ENCODE measurements at places on chromosomes 6 and 20.
A peak's percentile ranks its signal among the peaks of the same experiment; 100 is the strongest.

DNA sequence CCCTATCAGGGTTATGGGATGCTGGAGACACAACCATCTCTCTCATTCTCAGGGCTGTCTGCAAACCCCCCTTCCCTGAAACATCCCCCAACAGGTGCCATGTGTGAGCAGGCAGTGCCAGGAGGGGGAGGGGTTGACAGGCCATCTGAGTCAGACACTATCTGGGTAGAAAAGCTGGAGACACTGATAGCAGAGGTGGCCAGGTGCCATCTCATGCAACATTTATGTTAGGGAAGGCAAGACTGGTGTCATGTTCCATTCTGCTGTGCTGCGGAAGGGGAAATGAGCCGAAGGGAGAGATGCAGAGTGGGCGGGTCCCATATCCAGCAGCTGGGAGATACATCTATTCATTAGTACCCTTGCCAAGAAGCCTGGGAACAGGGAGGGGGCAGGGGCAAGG lies 3.5 kb downstream of the LHFPL5 start:
- DNase-seq, result no peak

DNA sequence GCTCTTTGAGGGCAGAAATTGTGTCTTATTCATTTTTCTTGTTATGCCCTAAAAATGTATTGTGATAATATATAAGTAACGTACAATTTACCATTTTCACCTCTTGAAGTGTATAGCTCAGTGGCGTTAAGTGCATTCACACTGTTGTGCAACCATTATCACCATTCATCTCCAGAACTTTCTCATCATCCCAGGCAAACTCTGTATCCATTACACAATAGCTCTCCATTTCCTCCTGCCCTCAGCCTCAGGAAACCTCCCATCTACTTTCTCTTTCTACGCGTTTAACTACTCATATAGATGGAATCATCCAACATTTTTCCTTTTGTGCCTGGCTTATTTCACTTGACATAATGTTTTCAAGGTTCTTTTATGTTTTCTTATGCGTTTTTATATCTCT lies 184.6 kb downstream of the ESR1 start:
- no peak for DNase-seq

DNA sequence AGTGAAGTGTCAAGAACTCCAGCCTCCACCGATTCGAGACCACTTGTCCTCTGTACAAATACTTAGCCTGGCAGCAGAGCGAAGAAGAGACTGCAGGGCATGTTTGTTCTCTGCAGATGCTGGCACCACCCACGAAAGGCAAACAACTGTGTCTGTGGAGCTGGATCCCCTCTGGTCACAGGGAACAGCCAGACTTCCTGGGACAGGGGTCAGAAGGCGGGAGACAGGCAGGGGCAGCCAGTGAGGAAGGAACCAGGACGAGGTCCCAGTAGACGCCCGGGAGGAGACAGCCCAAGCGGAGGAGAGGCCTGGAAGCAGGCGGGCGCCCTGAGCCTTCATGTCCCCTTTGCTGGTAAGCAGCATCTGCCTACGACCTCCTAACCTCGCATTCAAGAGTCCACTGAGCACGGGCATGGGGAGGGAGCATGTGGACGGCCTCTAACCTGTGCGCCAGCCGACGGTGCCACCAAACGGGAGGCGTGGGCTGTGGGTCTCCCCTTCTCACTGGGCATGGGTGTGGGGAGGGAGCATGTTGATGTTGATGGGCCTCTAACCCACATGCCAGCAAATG lies 265.5 kb downstream of the DLL1 start:
- DNase-seq, result no peak

DNA sequence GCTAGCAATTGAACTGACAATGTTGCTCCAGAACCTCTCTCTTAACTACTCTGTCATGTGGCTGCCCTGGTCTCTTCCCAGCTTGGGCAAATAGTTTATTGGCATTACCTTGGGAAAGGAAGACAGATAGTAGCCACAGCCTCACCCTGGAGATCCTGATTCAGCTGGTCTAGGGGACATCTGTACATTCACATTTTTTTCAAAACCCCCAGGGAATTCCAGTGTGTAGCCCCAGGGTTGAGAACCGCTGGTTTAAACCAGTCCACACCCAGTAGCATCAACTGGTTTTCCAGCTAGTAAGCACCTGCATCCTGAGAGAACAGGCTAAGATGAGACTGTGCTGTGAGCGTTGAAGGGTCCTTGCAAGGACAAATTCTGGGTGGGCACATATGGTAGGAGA lies 9.6 kb downstream of the SCUBE3 start:
- no peak for DNase-seq

DNA sequence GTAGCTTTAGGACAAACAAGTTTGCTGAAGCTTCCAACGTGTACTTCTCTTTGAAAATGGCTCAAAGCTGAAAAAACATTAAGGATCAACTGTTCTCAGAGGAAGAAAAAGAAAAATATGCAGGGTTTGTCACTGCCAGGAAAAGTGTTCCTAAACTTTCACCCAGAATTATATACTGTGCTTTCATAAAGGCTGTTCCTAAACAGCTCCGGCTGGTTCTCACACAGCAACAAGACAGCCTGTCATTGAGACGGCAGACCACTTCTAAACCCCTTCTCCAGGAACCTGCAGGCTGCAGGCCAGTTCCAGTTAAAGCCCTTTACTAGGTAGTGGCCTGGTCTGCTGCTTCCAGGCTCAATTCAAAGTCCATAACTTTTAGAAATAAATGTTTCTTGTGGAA lies 97.4 kb upstream of the SOX4 start:
- DNase-seq, result no peak

- no peak for DNase-seq
Observed at GRCh38 chr20:50113420-50114224, 672 bp upstream of the UBE2V1 start.

DNA sequence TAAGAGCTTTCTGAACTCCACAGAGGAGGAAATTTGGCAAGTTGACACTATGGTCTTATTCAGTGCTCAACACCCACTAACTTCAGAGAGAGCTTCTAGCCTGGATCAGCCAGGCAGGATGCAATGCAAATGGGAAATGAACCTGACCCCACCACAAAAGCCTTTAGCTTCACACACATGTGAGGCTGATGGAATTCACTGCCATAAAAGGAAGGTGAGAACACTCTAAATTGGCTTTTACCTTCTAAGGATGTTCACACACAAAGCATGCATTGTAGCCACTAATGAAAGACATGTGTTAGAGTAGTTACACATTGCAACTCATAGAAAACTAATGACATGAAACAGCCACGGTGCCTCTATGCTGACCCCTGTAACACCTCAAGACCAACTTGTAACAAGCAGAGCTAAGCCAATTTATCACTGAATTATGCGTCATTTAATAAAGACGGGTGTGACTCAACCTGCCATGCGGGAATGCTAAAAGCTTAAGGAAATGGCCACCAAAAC lies 262.1 kb downstream of the HACE1 start:
- DNase-seq, result no peak

GRCh38 chr6:46909371-46909770 lies 12.4 kb downstream of the ADGRF5 start:
- DNase-seq, result no peak

GRCh38 chr6:136641166-136641565 lies 90.9 kb upstream of the MAP7 start:
- no peak for DNase-seq

GRCh38 chr6:16136621-16137450 lies 8.0 kb downstream of the MYLIP start:
- DNase-seq, result peak; percentile 18

- DNase-seq, result no peak
Observed at GRCh38 chr6:2782356-2782708, 17.1 kb downstream of the WRNIP1 start.

- no peak for DNase-seq
Observed at GRCh38 chr6:72288592-72288991, 333.3 kb upstream of the KCNQ5 start.

DNA sequence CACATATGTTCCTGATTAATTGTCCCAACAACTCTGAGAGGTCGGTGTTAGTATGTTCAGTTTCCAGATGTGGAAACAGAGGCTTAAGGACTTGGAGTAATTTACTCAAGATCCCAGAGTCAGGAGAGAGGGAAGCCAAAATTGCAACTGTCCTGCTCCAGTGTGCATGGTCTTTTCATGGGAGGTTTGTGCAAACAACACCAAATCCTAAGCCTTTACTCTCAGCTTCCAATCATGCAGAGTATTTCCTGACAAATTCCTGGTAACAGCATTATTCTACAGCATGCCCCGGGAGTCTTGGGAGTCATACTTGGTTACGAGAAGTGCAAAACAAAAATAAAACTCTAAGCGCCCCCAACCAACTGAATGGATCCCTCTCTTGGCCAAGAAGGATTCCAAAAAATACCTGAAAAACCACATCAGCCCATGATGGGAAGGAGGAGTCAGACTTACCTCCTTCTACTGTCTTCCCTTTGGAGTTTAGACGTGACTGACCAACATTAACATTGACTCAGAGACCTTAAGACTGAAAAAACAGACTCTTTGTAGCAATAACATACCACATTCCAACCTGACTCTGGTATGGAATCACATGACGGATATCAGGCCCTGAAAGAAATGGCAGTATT lies 30.8 kb upstream of the PPP1R3G start:
- DNase-seq, result no peak

DNA sequence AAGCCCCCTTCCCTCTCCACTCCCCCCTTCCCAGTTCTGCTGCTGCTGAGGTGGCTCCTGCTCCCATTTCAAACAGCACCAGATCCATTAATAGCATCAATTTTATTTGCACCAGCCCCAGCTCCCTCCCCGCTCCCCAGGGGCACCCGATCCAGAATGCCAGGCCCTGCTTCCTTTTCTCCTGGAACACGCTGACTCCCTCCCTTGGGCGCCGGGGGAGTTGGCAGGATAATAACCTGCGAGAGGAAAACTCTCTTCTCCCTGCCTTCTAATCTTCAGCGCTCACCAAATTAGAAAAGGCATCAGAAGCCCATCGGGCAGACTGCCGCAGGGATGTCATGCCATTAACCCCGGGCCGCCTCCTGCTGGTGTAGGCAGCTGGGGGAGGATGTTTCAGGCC lies 77.8 kb downstream of the NCR2 start:
- no peak for DNase-seq

DNA sequence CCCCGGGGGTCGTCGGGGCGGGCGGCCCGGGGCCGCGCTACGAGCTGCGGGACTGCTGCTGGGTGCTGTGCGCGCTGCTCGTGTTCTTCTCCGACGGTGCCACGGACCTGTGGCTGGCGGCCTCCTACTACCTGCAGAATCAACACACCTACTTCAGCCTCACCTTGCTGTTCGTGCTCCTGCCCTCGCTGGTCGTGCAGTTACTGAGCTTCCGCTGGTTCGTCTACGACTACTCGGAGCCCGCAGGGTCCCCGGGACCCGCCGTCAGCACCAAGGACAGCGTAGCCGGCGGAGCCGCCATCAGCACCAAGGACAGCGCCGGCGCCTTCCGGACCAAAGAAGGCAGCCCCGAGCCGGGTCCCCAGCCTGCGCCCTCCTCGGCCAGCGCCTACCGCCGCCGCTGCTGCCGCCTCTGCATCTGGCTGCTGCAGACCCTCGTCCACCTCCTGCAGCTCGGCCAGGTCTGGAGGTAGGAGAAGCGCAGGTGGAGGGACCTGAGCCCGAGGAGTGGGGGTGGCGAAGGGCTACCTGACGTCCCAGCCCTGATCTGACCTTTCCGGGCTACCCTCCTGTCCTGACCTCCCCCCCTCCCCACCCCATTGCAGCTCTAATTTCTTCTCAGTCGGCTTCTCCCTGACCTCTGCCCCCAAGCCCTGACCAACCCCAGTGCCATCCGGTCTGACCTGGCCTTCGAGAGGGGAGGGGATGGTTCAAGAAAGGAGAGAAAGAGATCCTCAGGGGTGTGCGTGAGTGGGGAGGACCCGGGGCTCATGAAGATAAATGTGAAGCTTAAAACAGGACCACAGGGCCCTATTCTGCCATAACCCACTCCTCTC lies 558 bp downstream of the XKR7 start:
- peak; percentile 75 for DNase-seq

DNA sequence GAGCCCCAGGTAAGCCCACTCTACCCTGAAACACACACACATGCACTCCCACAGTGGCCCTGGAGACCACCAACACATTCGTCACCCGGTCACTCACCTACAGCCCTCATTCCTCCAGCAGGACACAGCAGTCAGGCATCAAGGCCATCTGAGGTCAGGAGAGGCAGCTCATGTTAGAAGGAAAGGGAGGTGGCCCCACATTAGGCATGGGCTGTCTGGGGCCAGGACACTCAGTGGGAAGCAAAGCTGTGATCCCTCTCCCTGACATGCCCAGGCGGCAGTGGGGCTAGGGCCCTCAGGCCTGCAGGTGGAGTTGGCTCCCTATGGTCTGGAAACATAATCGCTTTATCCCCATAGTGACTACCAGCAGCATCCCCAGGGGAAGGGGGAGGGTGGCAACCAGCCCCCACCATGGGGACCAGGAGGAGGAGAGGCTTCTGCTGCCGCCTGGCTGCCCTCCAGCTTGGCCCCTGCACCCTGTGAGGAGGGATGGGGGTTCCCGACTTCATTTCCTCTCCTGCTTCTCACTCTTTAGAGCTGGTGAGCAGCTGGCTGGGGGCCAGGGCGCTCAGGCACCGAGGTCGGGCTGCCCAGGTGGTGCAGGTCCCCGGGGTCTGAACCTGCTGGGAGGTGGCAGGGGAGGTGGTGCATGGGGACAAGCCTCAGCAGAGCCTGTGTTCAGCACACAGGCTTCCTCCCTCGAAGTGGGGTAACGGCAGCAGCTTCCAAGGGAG lies 76.6 kb upstream of the CST7 start:
- DNase-seq, result no peak

- no peak for DNase-seq
Observed at GRCh38 chr6:32459781-32460424, 20.2 kb downstream of the HLA-DRA start.

- DNase-seq, result no peak
Observed at GRCh38 chr6:3270258-3270657, 11.5 kb downstream of the PSMG4 start.

DNA sequence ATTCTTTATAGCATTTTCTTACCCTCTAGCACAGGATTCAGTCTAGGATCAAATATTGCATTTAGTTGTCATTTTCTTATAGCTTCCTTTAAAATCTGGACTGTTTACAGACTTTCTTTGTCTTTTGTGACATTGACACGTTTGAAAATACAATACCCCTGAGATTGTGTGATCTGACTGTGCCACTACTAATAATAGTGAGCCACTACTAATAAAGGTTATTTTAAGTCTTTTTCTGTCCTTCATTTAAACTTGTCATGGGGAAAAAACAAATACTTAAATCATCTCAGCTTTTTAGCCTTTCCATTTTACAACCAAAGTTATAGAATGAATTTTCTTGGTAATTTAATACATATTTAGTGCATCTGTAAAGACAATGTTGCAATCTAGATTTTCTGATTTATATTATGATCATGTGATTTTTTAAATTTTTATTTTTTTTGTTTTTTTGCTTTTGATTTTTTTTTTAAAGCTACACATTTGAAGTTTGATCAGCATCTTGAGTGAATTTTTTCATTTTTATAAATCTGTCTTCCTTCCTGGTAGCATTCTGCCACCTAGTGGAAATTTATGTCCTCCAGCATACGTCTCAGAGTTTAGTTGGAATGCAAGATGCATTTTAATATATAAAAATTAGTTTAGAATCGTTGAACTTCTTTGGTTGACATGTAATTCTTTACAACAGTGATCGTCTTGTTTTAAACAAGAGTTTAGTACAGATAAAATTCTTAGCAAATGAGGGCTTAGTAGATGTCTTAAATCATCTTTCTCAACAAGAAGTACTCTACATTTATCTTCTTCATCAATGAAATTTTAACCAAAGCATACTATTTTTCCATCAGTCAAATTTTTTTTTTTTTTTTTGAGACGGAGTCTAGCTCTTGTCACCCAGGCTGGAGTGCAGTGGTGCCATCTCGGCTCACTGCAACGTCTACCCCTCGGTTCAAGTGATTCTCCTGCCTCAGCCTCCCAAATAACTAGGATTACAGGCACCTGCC lies 119.4 kb downstream of the NCOA3 start:
- DNase-seq, result no peak

- DNase-seq, result no peak
Observed at GRCh38 chr6:17869010-17869752, 118.3 kb downstream of the KIF13A start.
